ENCODE measurements at places on chromosomes 6 and 20.

DNA sequence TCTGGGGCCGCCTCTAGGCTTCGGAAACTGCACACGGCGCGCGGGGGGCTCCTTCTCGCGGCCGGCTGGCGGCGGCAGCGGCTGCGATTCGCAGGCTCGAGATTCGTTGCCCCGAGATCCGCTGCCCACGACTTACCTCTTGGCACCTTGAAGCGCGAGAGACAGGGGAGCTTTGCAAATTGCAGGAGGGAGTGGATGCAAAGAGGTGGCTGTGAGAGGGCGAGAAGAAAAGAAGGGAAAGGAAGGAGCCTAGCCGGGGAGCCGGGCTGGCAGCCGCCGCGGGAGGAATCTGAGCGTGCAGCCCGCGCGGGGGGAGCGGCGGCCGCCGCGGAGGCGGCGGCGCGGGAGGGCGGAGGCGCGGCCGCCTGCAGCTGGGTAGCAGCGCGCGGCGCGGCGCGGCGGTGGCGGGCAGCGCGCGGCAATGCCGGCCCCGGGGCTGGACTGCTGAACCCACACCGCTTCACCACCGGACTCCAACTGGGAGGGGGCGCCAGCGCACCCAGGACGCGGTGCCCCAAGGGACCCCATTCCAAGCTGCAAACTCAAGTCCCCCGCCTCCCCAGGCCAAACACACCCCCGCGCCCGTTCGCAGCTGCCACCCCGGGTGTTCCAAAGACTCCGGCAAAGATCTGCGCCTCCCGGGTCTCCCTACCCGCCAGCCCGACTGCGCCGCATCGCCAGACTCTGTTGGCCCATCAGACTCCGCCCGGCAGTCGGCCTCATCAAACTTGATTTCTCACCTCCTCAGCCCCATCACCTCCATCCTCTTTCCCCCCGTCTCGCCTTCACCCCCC, 44.2 kb upstream of the SUPT3H start:
- H3K27me3 ChIP-seq: peaks cover 98% of the 10 kb centered on the region
- peaks cover 33% of the 10 kb centered on the region for H3K4me1 ChIP-seq
- H3K4me3 ChIP-seq: peak overlapping the region; percentile 90
- H3K36me3 ChIP-seq: no peaks in the 10 kb centered on the region
- DNase-seq: peak; percentile 57
- H3K27ac ChIP-seq: no peak overlapping the region

DNA sequence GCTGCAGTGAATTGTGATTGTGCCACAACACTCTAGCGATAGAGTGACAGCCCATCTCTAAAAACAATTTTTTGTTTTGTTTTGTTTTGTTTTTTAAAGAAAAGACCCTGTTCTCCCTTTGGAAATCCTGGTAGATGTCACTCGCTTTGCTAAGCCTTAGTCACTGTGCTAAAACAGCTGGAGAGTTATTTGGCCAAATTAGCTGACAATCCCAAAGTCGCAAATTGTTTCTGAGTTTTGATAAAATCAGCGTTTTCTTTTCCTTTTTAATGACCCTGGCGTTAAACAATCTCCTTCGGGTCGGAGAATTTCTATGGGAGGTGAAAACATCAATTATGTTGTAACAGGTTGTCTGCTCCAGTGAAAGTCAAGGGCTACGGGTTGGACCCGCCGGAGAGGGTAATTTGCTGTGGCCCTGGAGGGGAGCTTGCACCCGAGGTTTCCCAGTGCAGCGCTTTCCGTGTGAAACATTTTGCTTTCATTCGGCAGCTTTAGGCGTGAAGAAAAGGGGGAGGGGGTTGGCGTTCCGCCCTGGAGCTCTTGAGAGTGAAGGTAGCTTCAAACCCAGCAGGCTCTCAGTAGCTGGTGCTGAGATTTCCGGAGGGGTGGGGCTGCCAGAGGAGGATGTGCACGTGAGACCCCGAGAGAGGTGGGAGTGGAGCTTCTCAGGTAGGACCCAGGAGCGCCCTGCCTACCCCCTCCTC, 296.6 kb downstream of the PHACTR1 start:
- peaks cover 21% of the 10 kb centered on the region for H3K4me1 ChIP-seq
- H3K4me3 ChIP-seq: peak overlapping the region; percentile 79
- H3K27ac ChIP-seq: no peak overlapping the region
- peak; percentile 90 for DNase-seq
- H3K36me3 ChIP-seq: no peaks in the 10 kb centered on the region

GRCh38 chr6:83985308-83985713, 48.3 kb upstream of the MRAP2 start:
- DNase-seq: no peak
- no peak overlapping the region for H3K4me3 ChIP-seq
- no peaks in the 10 kb centered on the region for H3K27me3 ChIP-seq
- no peaks in the 10 kb centered on the region for H3K4me1 ChIP-seq
- no peaks in the 10 kb centered on the region for H3K36me3 ChIP-seq

- no peak overlapping the region for H3K4me3 ChIP-seq
- H3K27me3 ChIP-seq: no peaks in the 10 kb centered on the region
- H3K4me1 ChIP-seq: no peaks in the 10 kb centered on the region
- DNase-seq: no peak
Observed at GRCh38 chr6:138849791-138850190, 53.9 kb downstream of the ECT2L start.

- H3K4me3 ChIP-seq: no peak overlapping the region
- no peaks in the 10 kb centered on the region for H3K27me3 ChIP-seq
Observed at GRCh38 chr6:109374326-109374892, 7.9 kb downstream of the CD164 start.

GRCh38 chr6:117384659-117385058, 41.1 kb downstream of the ROS1 start:
- no peak for DNase-seq
- H3K27ac ChIP-seq: no peak overlapping the region
- H3K4me3 ChIP-seq: no peak overlapping the region
- no peaks in the 10 kb centered on the region for H3K27me3 ChIP-seq
- H3K4me1 ChIP-seq: no peaks in the 10 kb centered on the region
- H3K36me3 ChIP-seq: no peaks in the 10 kb centered on the region

- H3K4me3 ChIP-seq: peak overlapping the region; percentile 80
- 0 out of 2 replicates have a peak overlapping the region, but pooled peaks have one; percentile 96 for H3K27ac ChIP-seq
- no peaks in the 10 kb centered on the region for H3K27me3 ChIP-seq
- no peaks in the 10 kb centered on the region for H3K4me1 ChIP-seq
- no peaks in the 10 kb centered on the region for H3K36me3 ChIP-seq
Observed at GRCh38 chr6:149716181-149716963, 1.5 kb downstream of the LATS1 start.

- H3K27ac ChIP-seq: no peak overlapping the region
- H3K36me3 ChIP-seq: no peaks in the 10 kb centered on the region
- H3K4me1 ChIP-seq: 0 out of 2 replicates have a peak, but pooled peaks cover 5% of the 10 kb centered on the region
Observed at GRCh38 chr6:122180132-122180531, 219.3 kb upstream of the HSF2 start.

DNA sequence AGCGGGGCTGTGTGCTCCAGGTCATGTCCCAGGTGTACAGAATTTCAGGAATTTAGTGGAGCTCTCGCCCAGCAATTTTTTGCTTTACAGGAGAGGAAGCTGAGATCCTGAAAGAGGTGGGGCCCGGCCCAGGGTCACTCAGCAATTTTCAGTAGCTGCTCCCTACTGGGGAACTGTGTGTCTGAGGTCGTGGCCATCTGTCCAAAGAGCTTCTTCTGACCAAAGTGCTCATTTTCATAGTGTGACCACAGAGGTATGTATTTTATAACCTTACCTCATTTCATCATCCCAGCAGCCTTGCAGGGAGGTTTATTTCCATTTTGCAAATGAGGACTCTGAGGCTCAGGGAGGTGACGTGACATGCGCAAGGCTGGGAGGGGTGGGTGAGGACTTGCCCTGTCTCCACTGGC, 46.3 kb downstream of the FAM209B start:
- no peaks in the 10 kb centered on the region for H3K27me3 ChIP-seq
- no peaks in the 10 kb centered on the region for H3K36me3 ChIP-seq
- no peak overlapping the region for H3K27ac ChIP-seq

DNA sequence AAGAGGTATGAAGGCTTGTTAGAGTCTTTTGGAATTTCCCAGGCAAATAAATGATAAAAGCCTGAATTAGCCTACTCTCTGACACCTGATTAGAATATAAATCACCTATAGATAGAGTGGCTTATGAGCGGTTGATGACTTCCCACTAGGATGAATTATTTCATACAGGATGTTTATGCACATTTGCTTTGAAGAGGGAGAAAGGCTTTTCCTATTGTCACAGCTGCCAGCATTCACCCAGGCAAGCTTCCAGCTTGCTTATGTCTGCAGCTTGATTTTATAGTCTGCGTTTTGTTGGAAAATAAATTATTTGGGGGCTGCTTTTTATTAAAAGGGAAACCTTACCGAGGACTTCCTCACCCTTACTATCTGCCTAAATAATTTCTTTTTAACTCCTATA, 51.3 kb upstream of the EIF2S2 start:
- no peak for DNase-seq
- no peaks in the 10 kb centered on the region for H3K27me3 ChIP-seq
- H3K36me3 ChIP-seq: no peaks in the 10 kb centered on the region

DNA sequence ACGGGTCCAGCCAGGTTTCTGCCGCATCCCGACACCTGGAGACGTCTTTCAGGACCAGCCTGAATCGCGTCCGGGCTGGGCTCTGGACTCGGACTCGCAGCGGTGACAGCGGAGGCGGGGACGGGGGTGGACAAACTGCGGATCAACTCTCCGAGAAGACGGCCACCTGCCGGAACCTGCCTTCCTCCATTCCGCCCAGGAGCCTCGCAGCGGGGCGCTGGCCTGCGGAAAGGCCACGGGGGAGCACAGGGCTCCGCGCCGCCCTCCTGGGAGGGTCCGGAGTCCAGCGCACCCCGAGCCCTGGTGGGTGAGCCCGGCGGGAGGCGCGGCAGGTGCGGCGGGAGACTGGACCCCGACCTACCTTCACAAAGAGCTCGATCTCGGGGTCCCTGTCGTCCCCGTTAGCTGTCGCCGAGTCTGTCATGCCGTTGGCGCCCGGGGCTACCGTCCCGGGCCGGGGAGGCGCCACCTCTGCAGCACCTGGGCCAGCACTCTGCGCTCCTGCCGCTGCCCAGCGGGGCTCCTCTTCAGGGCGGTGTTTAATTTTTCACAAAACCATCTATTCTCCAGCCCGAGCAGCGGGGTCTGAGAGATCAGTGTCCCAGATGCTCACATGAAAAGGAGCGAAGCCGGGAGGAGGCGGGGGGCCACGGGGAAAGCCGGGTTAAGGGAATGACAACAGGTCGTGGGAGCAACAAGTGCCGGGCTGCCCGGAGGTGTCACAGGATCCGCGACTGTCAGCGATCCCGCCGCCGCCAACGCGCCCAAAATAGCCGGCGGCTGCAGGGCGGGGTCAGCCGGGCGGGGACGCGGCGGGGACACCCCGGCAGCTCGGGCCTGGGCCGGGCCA, at the start of gene CLIC5:
TSS of gene CLIC5 (minus strand) at position 742 of the 850 bp plus-strand sequence. CDS start at position 424, 318 bp downstream.
- H3K27ac ChIP-seq: no peak within 1 kb of the TSS
- H3K4me3 ChIP-seq: peak within 1 kb of the TSS; percentile 82
- peaks cover 21% of the 10 kb centered on the region for H3K4me1 ChIP-seq
- H3K27me3 ChIP-seq: peaks cover 46% of the 10 kb centered on the region
- no peaks in the 10 kb centered on the region for H3K36me3 ChIP-seq
- peak; percentile 50 for DNase-seq

DNA sequence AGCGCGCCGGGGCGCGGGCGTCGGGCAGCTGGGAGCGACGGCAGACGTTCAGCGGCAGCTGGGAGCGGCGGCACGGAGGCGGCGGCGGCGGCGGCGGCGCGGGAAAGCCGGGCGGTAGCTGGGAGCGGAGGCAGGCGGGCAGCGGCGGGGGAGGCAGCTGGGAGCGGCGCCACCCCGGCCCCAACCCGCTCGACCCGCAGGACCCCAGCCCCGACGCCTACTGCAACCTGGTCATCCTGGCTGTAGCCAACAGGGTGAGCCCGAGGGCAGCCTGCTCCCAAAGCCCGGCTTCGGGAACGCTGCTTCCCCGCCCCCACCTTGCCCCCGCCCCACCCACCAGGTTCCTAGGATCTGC, 8.9 kb downstream of the CCM2L start:
- H3K36me3 ChIP-seq: no peaks in the 10 kb centered on the region
- peaks cover 23% of the 10 kb centered on the region for H3K4me1 ChIP-seq
- H3K4me3 ChIP-seq: peak overlapping the region; percentile 93
- H3K27ac ChIP-seq: no peak overlapping the region
- peaks cover 16% of the 10 kb centered on the region for H3K27me3 ChIP-seq
- DNase-seq: peak; percentile 93

- no peak overlapping the region for H3K4me3 ChIP-seq
- H3K27ac ChIP-seq: no peak overlapping the region
- no peaks in the 10 kb centered on the region for H3K27me3 ChIP-seq
- H3K4me1 ChIP-seq: no peaks in the 10 kb centered on the region
- DNase-seq: peak; percentile 91
- H3K36me3 ChIP-seq: no peaks in the 10 kb centered on the region
Observed at GRCh38 chr20:59087829-59088433, 45.3 kb upstream of the PRELID3B start.

- H3K36me3 ChIP-seq: no peaks in the 10 kb centered on the region
- no peak overlapping the region for H3K27ac ChIP-seq
- peaks cover 15% of the 10 kb centered on the region for H3K4me1 ChIP-seq
- no peak overlapping the region for H3K4me3 ChIP-seq
Observed at GRCh38 chr6:7048894-7049293, 58.9 kb upstream of the RREB1 start.

- no peak for DNase-seq
- peaks cover 10% of the 10 kb centered on the region for H3K4me1 ChIP-seq
- H3K36me3 ChIP-seq: no peaks in the 10 kb centered on the region
- H3K27me3 ChIP-seq: peaks cover 38% of the 10 kb centered on the region
- H3K27ac ChIP-seq: no peak overlapping the region
Observed at GRCh38 chr6:119076173-119076572, 2.3 kb downstream of the FAM184A start.

GRCh38 chr20:5947276-5947675, 3.1 kb downstream of the TRMT6 start:
- no peak for DNase-seq
- no peaks in the 10 kb centered on the region for H3K27me3 ChIP-seq
- peaks cover 7% of the 10 kb centered on the region for H3K4me1 ChIP-seq
- H3K27ac ChIP-seq: no peak overlapping the region
- no peak overlapping the region for H3K4me3 ChIP-seq

DNA sequence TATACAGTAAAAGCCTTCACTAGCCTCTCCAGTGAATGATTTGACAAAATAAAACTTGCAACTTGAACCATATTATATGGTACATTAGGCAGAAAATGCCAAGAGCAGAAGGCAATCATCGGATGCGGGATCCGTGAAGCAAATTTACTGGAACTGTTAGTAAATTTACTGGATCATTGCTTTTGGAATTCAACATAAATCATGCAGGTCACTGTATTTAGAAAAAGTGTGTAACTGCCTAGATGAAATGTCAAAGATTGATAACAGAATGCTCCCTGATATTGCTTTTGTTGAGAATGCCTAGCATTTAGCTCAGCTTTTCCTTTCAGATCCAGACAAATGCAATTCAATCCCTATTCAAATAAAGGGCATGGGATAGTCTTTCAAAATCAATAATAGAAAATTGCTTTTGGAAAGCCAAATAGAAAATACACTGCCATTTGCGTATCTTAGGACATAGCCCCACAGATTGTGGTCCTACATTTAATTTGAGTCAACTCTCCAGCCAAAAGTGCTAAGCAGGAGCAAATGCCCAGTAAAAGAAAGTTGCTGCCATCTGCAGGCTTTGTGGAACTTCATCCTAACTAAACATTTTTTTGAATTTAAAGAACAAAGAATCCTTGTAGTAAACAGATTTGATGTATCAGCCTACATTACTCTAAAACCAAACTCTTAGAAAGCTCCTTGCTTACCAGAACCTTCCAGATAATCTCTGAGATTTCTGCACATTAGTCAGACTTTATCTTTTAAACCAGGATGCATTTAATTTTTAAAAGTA, 109.5 kb upstream of the HSF2 start:
- peak; percentile 76 for DNase-seq
- no peaks in the 10 kb centered on the region for H3K27me3 ChIP-seq
- H3K4me1 ChIP-seq: no peaks in the 10 kb centered on the region
- no peak overlapping the region for H3K4me3 ChIP-seq
- H3K27ac ChIP-seq: no peak overlapping the region
